PC-9 (cell line): ENCODE measurements at places on chromosomes 11 and 22.

- peaks cover 20% of the 10 kb centered on the region for H3K36me3 ChIP-seq
- H3K4me1 ChIP-seq: peaks cover 57% of the 10 kb centered on the region
- no peak for DNase-seq
- H3K27ac ChIP-seq: peak overlapping the region; percentile 93
Observed at GRCh38 chr22:37511395-37512104, 7.7 kb downstream of the CARD10 start.

DNA sequence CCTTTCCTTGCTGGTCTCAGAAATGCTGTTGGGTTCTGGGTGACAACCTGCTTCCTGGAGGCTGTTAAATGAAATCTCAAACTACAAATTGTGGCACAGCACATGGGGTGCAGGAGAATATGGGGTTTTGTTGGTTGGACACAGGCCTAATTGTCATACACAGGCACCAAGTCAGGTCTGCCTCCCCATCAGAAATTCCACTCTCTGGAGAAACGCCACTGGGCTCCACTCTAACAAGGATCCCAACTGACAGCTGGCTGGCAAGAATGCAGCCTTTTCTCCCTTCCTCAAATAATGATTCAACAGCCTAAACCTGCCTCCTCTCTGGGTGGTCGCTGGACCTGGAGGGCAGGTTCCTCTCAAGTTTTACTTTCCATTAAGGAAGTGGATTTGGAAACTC is 177.8 kb upstream of the NARS2 start:
- peaks cover 89% of the 10 kb centered on the region for H3K27me3 ChIP-seq
- no peaks in the 10 kb centered on the region for H3K36me3 ChIP-seq
- no peaks in the 10 kb centered on the region for H3K4me1 ChIP-seq
- DNase-seq: no peak

GRCh38 chr22:37077802-37078448 is 26.4 kb downstream of the KCTD17 start:
- H3K36me3 ChIP-seq: no peaks in the 10 kb centered on the region
- peak; percentile 74 for DNase-seq
- peaks cover 43% of the 10 kb centered on the region for H3K27me3 ChIP-seq
- no peaks in the 10 kb centered on the region for H3K4me1 ChIP-seq
- no peak overlapping the region for H3K27ac ChIP-seq

DNA sequence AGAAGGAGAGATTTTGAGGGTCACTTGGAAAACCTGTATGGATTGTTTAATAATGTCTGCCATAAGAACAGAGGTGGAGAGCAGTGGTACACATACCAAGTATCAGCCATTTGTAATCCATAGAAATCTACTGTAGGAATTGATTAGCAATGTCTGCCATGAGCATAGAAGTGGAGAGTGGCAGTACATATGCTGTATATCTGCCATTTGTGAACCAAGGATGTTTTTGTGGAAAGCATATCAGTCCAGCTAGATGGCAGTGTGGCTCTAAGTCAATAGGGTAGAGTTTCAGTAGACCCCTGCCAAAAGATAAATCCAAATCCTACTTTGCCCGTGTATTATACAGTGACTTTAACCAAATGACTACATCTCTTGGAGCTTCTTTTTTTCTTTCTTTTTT is 82.9 kb upstream of the SEZ6L start:
- peaks cover 24% of the 10 kb centered on the region for H3K27me3 ChIP-seq
- DNase-seq: no peak
- H3K27ac ChIP-seq: no peak overlapping the region
- no peaks in the 10 kb centered on the region for H3K4me1 ChIP-seq

GRCh38 chr11:58576887-58577471 is 1.3 kb upstream of the LPXN start:
- peak overlapping the region; percentile 78 for H3K4me3 ChIP-seq
- peaks cover 65% of the 10 kb centered on the region for H3K4me1 ChIP-seq
- H3K27ac ChIP-seq: peak overlapping the region; percentile 97
- peaks cover 7% of the 10 kb centered on the region; the same call in 1 of the 2 replicates for H3K36me3 ChIP-seq

DNA sequence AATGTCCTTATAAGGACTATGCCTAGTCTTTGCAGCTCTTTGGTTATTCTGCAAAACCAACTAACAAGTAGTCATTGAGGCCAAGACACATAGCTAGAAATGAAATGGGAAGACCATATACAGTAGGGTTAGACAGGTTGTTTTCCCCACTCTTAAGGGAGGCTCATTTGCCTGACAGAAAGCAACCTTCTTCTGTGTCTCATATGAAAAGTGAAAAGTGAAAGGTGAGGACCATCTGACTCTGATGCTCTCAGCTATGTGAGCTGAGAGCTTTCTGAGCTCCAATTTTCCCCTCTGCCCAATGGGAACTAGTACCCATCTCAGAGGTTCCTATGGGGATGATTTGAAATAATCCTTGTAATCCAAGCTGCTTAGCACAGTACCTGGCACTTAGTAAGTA is 142.0 kb upstream of the BDNF start:
- H3K27ac ChIP-seq: no peak overlapping the region
- no peaks in the 10 kb centered on the region for H3K27me3 ChIP-seq
- no peaks in the 10 kb centered on the region for H3K36me3 ChIP-seq
- no peak overlapping the region for H3K4me3 ChIP-seq
- DNase-seq: no peak
- H3K4me1 ChIP-seq: no peaks in the 10 kb centered on the region

GRCh38 chr11:3215346-3216026 is 3.1 kb downstream of the MRGPRG start:
- H3K27me3 ChIP-seq: peaks cover 13% of the 10 kb centered on the region
- H3K27ac ChIP-seq: no peak overlapping the region
- no peaks in the 10 kb centered on the region for H3K36me3 ChIP-seq
- H3K4me1 ChIP-seq: no peaks in the 10 kb centered on the region
- no peak for DNase-seq

GRCh38 chr11:123551079-123551478 is 103.3 kb downstream of the SCN3B start:
- no peak for DNase-seq
- no peak overlapping the region for H3K4me3 ChIP-seq

DNA sequence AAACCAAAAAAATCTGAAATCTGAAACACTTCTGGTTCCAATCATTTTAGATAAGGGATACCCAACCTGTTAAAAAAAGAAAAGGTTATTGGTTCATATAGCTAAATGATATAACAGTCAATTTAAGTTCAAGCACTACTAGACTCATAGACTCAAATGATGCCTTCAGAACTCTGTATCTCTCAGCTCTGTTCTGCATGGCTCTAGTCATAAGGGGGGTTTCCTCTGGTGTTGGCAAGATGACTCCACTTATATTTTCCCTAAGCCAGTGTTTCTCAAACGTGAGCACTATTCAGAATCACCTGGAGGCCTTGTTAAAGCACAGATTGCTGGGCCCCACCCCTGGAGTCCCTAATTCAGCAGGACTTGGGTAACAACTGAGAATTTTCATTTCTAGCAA is 11.5 kb upstream of the RRAS2 start:
- H3K27me3 ChIP-seq: no peaks in the 10 kb centered on the region
- no peak overlapping the region for H3K4me3 ChIP-seq
- H3K36me3 ChIP-seq: no peaks in the 10 kb centered on the region
- no peak for DNase-seq

- DNase-seq: no peak
- no peak overlapping the region for H3K27ac ChIP-seq
- no peaks in the 10 kb centered on the region for H3K4me1 ChIP-seq
- H3K4me3 ChIP-seq: no peak overlapping the region
- peaks cover 94% of the 10 kb centered on the region for H3K27me3 ChIP-seq
- H3K36me3 ChIP-seq: no peaks in the 10 kb centered on the region
Observed at GRCh38 chr11:117421041-117421440, 93.4 kb downstream of the CEP164 start.

DNA sequence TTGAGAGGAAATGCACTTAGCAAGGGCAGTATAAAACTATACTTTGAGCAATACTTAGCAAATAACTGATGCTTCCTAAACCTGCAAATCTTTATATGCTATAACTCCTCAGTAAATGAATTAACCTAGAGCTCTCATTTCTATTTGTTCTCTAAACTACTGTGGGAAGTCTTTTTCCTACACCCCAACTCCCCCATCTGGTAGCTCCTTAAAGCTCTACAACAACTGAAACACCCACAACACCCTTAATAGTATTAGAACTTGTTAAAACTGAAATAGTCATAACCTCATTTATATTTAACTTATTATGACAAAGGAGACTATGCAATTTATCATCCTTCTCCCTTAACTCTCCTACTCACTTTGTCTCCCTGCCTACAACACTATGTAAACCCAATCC is 43.4 kb downstream of the GUCY1A2 start:
- no peak for DNase-seq
- H3K36me3 ChIP-seq: no peaks in the 10 kb centered on the region
- no peaks in the 10 kb centered on the region for H3K4me1 ChIP-seq
- no peaks in the 10 kb centered on the region for H3K27me3 ChIP-seq

GRCh38 chr22:44752285-44753188 is at the start of gene ARHGAP8:
Gene ARHGAP8, plus strand, starts transcription at chr22:44752575. Its CDS starts 33,953 bp downstream, at chr22:44786528.
- H3K27me3 ChIP-seq: no peaks in the 10 kb centered on the region
- H3K4me1 ChIP-seq: peaks cover 44% of the 10 kb centered on the region
- no peaks in the 10 kb centered on the region for H3K36me3 ChIP-seq
- peak within 1 kb of the TSS; percentile 77 for H3K27ac ChIP-seq

DNA sequence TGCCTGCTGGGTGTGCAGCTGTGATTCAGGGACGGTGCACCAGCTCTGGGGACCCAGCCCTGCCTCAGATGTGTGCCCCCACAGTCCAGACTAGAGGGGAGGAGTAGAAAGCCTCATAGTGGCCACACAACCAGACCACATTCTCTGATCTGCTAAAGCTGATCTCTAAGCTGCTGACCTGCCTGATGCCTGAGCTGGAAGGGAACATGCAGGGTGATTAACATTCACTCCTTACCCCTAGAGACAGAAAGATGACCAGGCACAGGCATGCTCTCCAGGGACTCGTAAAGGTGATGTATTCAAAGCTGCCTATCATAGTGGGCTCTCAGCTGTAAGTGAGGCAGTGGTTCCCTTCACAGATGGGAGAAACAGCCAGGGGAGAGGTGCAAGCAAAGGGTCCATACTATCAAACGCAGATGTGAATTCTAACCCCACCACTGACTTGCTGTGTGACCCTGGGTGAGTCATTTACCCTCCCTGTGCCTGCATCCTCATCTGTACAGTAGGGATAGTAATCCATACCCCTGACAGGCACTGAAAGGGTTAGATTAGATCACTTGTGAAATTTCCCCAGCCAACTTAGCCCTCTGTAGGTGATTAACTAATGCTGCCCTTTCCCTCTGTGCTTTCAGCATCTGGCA is 29.0 kb upstream of the LRRC32 start:
- H3K27me3 ChIP-seq: no peaks in the 10 kb centered on the region
- peaks cover 37% of the 10 kb centered on the region for H3K4me1 ChIP-seq
- no peak for DNase-seq

GRCh38 chr22:44622147-44622427 is 79.9 kb upstream of the PRR5 start:
- H3K4me3 ChIP-seq: no peak overlapping the region
- DNase-seq: no peak
- H3K36me3 ChIP-seq: no peaks in the 10 kb centered on the region
- peaks cover 6% of the 10 kb centered on the region; the same call in 1 of the 2 replicates for H3K27me3 ChIP-seq
- no peaks in the 10 kb centered on the region for H3K4me1 ChIP-seq

- no peaks in the 10 kb centered on the region for H3K4me1 ChIP-seq
- DNase-seq: peak; percentile 36
- H3K4me3 ChIP-seq: no peak overlapping the region
- H3K27ac ChIP-seq: no peak overlapping the region
Observed at GRCh38 chr22:19629720-19630419, 84.4 kb upstream of the SEPTIN5 start.

DNA sequence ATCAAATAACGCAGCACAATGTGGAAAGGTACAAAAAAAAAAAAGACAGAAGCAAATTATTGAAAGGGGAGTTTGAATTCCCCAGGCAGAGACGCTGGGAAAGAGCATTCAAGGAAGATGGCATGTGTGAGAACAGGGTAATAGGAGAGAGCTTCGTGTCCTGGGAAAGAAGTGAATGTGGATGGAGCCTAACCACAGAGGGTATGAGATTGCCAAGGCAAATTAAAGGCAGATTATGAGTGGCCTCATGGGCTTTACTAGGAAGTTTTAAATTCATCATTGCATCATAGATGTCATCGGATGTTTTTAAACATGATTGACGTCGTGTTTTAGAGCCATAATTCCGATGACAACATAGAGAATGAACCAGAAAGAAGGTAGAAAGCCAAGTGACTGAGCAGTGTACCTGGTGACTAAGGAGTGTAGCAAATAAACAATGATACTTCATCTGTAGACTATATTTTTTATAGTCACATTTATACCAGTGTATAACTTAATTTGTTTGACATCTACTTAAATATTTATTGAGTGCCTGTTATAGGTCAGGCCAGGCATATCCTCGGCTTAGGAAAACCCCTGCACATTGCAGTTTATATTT is 151.4 kb downstream of the MSANTD4 start:
- H3K36me3 ChIP-seq: no peaks in the 10 kb centered on the region
- no peak for DNase-seq
- H3K27ac ChIP-seq: no peak overlapping the region
- H3K4me1 ChIP-seq: no peaks in the 10 kb centered on the region
- H3K27me3 ChIP-seq: no peaks in the 10 kb centered on the region

DNA sequence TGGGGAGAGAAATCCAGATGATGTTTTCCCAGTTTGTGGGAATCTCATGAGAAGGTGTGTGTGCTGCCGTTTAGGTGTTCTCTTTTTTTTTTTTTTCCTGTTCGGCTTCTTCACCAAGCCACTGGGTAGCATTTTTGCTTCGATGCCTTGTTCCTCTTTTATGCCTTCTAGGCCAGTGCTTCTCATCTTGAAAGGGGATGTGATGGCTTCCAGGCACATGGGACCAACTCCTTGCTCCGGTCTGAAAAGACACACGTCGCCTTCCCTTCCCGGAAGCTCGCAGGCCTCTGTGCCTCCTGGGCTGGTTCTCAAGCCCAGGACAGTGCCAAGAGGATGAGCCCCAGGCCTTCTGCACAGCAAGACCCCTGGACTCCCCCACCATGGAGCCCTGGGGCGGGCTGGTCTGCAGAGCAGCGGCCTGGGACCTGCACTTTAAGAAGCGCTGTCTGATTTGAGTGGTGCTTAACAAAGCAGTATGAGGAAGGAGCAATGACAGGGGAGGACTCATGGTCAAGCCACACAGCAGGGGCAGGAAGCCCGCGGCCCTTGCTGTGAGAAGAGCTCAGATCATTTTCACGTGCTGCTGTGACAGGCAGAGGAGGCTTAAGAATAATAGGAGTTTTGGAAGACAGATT is 158.8 kb downstream of the MPPED1 start:
- no peaks in the 10 kb centered on the region for H3K4me1 ChIP-seq
- no peak for DNase-seq
- H3K27me3 ChIP-seq: peaks cover 100% of the 10 kb centered on the region
- H3K4me3 ChIP-seq: no peak overlapping the region
- no peaks in the 10 kb centered on the region for H3K36me3 ChIP-seq

DNA sequence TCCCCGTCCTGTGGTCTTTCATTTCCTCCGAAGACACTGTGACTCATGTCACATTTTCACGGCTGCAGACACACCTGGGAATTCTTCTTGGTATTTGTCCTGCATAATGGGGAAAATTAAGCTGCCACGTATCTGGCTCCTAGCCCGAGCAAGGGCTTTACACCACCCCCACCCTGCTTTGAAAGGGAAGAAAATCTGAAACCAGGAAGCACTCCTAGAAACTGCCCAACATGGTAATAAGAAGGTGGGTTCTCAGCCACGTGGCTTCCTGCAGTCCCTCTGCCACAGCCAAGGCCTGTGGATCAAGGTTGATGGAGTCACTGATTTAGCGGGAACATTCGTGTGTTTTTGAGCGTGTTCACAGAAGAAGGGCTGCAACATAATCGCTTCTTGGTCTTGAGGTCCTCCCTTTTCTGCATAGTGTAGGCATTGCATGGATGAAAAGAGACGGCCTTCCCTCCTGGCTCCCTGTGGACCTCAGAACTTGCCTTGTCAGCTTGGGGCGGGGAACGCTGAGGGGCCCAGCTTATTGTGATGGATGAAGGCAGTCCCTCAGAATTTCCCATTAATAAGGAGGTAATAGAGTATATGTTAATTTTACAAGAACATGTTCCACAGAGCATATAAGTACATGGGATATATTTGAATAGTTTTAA is 292.0 kb downstream of the NTM start:
- no peak overlapping the region for H3K4me3 ChIP-seq
- H3K36me3 ChIP-seq: no peaks in the 10 kb centered on the region
- H3K27ac ChIP-seq: no peak overlapping the region
- no peaks in the 10 kb centered on the region for H3K4me1 ChIP-seq
- peaks cover 70% of the 10 kb centered on the region for H3K27me3 ChIP-seq
- DNase-seq: no peak
